Suppressor macrophage treated with lipopolysaccharide for 1 hour (primary cell): ENCODE measurements at places on chromosomes 4 and X.

DNA sequence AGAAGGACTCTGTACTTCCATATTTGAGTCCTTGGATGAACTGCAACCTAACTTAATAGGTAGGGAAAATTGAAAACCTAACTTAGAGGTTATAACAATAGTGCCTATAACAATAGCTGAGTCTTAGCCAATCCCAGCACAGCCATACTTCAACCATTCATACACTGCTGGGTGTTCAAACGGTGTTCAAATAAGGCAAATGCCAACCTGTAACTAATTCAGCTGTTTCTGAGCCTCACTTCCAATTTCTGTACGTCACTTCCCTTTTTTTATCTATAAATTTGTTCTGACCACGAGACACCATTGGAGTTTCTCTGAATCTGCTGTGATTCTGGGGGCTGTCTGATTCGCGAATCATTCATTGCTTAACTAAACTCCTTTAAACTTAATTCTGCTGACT is 9.6 kb upstream of the GRSF1 start:
- DNase-seq: peak; percentile 86

GRCh38 chr4:156534205-156534604 is 437.4 kb downstream of the PDGFC start:
- DNase-seq: no peak

GRCh38 chrX:54495814-54496516 is at the start of gene FGD1:
FGD1 (minus strand) TSS chrX:54496234; CDS start chrX:54495432, 802 bp downstream.
- DNase-seq: no peak

DNA sequence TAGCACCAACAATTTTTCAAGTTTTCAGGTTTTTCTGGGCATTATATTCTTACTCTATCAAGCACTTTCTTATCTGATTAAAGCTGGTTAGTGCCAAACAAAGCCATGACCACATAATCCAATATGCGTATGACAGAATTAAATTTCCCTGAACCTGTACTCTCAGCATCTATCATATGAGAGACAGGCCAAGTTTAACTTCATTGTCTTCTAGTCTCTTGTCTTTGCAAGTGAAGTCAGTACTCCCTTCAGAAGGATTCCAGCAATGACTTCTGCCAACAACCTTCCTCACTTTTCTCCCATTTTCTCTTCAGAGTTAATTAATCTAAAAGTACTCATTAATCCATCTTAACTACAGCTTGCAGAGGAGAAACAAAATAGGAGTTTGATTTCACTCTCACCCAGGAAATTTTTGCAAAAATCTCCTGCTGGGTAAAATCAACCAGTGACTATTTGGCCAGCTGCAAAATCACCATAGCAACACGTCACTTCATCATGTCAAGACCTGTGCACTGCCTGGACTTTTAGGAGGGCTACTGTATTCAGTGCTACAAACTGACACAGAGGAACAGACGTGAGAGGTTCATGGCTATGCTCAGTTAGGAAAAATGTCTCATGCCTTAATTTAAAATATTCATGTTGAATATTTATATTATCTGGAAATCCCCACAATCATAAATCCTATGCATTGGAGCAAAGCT is 208.4 kb downstream of the ANTXR2 start:
- DNase-seq: no peak

GRCh38 chr4:70179811-70180210 is 15.7 kb upstream of the ODAM start:
- DNase-seq: no peak

DNA sequence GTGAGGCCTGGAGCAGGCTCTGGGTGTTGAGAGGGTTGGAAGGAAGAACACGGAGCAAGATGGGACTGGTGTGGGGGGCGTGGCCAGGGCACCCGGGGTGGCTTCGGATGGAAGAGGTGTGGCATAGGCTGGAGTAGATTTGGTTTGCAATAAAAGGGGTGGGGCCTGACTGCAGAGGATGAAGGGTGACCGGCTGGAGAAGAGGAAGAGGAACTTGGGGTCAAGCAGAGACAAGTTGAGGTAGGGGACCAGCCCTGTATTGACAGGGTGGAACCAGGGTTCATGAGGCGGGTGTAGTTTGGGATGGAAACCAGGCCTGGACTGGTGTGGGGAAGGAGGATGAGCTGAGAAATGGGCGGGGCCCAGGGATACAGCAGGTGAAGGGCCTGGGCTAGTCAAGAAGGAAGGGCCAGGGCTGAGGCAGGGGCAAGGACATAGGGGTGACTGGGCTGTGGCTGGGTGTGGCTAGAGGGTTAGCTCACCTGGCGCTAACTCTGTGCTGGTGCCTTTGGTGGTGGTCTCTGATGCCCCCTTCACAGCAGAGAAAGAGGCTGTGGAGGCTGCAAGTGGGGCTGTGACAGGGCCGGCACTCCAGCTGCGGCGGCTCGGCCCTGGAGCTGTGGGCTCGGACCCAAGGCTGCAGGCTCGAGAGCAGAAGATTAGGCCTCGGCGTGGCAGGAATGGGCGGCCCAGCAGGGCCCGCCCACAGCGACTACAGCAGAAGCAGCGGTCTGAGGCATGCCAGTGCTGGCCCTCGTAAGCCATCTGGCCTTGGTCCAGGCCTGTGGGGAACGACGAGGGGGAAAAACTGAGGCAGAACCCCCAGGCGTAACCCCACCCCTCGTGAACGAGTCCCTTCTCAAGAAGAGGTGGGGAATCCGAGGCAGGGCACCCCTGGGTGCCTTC is 5.0 kb downstream of the PLP2 start:
- peak; percentile 32 for DNase-seq

- peak; percentile 21 for DNase-seq
These were observed 65.7 kb upstream of the PAGE1 start for GRCh38 chrX:49761481-49761880.
